ENCODE measurements at places on chromosomes 4 and X. TPM values are rescaled to one million over a fixed set of nuclear protein-coding genes. Genes with fewer than 3 reads are reported as not detected.

DNA sequence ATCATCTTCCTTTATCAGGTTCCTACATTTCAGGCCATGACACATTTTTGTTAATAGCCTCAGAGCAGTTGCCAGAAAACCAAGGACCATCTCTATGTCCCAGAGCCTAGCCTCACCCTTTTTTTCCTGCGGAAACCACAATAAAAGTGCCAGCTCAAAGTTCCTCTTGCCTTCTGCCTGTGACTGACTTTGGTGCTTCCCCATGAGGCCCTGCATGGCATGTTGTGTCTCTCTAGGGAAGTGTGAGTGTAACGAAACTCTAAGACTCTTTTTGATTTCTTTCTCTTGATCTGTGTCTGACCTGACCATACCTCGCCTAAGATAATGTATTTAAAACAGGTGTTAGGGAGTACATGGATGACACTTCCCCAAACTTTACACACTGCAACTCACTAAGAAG lies 642.3 kb upstream of the BOD1L1 start:
- DNase-seq: no peak

GRCh38 chr4:2882341-2882740 lies 38.7 kb downstream of the ADD1 start:
- DNase-seq: no peak

- DNase-seq: no peak
Measured at GRCh38 chr4:18935659-18936345, 914.2 kb upstream of the LCORL start.

APLN gene
- total RNA-seq: 25.9 TPM

CT55 gene
- total RNA-seq: not detected
